T-helper 9 cell (primary cell): ENCODE measurements at places on chromosomes 4 and X.

GRCh38 chrX:102548231-102548630 lies 31.7 kb upstream of the TMSB15A start:
- no peak for DNase-seq

- DNase-seq, result no peak
Observed at GRCh38 chr4:10611673-10612072, 72.9 kb downstream of the CLNK start.

GRCh38 chr4:103002551-103002950 lies 17.0 kb downstream of the SLC9B1 start:
- no peak for DNase-seq

DNA sequence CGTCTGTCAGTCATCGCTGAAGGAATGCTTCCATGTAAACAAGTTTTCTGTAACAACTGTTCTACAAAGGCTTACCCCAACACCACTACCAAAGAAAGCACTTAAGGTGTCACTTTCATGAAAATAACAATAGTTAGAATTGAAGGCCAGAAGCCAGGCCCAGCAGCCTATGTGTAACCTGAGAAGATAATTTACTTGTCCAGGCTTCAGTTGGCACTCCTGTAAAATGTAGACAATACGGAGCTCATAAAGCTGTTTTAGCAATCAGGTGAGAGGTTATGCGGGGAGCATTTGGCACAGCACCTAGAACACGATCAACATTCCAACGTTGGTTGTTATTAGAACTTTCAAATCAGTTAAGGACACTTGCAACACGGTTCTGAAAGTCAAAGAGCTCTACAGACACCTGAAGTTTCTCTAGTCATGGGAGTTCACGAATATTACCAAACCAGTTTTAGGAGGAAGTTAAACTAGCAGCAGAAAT lies 15.7 kb downstream of the ADGRA3 start:
- no peak for DNase-seq

DNA sequence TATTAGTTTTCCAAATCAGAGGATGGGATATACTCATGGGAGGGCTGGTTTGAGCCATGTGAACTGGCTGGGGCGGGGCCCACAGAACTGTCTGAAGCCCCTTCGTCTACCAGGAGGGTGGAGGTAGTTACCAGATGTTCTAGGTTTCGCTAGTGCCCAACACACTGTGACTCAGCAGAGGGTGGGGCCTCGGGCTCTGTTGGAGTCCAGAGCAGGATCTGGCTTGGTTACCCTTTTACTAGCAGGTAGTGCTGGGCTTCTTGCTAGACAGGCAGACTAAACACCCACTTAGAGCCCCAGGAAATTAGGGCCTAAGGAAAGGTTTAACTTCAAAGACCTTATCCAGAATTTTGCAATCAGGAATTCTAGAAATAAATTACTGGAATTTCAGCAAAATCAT lies 56.2 kb upstream of the CHRDL1 start:
- no peak for DNase-seq

GRCh38 chrX:73563738-73564068 lies 706 bp downstream of the CHIC1 start:
- no peak for DNase-seq

DNA sequence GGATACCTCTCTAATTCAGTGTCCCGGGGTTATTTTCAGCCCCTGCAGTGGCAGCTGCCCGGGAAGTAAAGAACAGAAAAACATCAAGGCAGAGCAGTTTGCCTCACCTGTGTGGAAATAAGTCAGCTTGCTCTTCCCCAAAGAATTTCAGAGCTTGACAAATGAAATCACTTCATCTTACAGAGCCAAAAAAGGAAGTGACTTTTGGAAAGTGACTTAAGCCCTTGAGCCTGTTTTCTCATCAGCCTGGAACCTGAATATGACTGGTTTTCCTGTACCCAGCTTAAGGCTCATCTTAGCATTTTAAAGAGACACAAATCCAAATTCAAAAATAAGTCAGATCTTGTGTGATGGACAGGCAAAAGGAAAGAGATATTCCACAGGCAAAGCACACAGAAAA lies 211.6 kb downstream of the RCHY1 start:
- no peak for DNase-seq

- no peak for DNase-seq
Observed at GRCh38 chrX:88903989-88904718, 157.1 kb downstream of the CPXCR1 start.

- no peak for DNase-seq
Observed at GRCh38 chr4:89284020-89284424, 23.6 kb downstream of the GPRIN3 start.

- no peak for DNase-seq
Observed at GRCh38 chr4:169826634-169827187, 69.0 kb upstream of the HPF1 start.

DNA sequence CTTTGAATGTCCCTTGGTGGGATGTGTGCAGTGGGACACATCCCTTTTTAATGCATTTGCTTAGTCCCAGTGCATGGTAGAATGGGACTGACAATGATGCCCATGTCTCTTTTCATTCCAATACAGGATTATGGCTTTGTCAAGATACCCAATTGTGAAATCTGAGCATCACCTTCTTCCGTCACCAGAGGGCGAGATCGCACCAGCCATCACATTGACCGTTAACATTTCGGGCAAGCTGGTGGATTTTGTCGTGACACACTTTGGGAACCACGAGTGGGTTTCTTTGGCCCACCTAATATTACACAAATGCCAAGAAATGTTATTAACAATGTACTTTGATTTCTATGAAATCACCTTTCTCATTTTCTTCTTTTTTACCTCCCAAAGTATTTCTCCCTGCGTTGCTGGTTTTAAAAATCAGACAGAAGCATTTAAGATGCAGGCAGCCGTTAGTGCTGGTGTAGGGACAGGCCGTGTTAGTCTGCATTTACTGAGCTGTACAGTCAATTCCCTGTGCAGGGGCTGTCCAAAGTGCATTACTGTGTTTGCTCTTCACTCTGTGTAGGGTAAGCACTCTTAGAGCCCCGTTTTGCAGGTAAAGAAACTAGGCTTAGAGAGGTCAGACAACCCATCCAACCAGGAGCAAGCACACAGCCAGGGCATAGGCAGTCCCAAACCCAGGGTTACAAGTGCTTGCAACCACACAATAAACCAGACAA lies 46.5 kb downstream of the CWH43 start:
- no peak for DNase-seq

DNA sequence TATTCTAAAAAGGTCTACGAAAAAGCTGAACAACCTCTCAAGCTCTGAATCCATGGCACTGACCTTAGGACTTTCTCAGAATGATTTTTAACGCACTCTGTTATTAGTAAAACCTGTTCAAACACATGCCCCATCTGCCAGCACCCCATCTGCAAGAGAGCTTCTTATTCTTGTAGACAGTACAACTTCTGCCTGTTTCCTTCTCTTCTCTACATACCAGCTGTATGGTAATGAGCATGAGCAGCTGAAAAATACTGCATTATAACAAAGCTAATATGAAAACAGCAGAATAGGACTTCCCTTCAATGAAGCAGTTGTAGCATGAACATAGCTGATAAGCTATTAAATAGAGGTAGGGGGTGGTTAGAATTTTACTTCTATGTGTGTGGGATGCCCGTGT lies 167.9 kb downstream of the FBXW7 start:
- no peak for DNase-seq

DNA sequence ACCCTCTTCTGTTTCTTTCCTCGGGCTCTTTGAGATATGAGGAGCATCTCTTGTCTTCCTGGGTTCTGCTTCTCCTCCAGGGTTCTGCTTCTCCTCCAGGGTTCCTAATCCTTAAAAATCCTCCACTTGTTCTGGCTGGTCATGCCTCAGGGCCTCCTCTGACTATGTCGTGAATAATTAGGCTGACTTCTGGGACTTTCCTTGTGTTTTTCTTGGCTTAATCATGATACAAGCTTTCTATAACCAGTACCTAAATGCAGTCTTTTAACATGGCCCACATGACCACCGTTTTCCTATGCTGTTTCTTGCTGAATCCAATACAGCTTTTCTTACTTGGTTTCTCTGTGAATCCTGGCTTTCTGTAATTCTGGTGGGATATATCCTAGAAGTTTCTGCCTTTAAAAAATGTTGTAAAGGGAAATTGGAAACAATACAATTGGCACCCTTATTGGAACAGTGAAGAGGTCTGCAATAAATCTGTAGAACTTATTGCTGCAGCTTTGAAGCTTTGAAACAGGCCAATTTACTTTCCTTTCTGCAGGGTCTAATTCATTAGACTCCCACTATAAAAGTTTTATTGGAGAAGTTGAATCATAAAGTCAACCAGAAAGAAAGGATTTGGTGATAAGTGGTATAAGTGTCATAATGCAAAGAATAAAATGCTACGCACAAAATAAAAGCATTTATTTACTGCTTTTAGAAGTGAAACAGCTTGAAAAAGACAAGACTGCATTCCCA lies 213.1 kb downstream of the UGT8 start:
- DNase-seq, result no peak

DNA sequence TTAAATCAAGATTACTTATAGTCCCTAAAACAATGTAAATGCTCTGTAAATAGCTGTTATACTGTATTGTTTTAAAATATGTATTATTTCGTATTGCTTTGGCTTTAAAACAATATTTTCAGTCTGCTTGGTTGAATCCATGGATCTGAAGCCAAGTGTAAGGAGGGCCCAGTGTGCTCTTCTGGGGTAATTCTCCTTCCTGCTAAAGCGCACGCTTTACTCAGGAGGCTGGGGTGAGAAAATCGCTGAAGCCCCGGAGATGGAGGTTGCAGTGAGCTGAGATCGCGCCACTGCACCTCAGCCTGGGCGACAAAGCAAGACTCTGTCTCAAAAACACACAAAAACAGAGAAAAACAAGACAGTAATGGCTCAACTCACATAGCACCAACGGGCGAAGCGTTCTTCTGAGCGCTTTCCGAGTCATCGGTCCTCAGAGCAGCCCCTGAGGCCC lies 391 bp upstream of the IDUA start:
- no peak for DNase-seq

DNA sequence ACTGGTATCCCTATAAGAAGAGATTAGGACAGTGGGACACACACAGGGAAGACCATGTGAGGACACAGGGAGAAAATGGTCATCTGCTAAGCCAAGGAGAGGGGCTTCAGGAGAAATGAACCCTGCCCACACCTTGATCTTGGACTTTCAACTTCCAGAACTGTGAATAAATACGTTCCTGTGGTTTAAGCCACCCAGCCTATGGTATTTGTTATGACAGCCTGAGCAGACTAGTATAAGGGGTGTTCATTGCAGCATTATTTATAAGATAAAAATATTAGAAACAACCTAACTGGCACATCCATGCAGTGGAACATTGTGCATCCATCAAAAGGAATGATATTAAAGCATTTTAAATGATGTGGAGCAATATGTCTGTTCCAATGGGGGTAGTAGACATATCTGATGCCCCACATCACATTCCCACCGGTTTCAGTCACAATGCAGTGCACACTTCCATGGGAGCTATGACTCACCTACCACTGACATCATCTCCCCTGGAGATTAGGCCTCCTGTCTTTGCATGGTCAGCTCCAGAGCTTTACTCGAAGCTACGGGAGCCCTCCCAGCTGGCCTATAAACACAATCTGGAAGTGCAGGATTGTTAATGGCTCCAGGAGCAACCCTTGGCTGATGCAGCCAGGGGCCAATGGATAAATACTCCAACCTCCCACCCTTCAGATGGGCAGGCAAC lies 38.9 kb upstream of the MAMLD1 start:
- DNase-seq, result no peak

GRCh38 chrX:43333543-43333942 lies 322.6 kb upstream of the MAOA start:
- no peak for DNase-seq

DNA sequence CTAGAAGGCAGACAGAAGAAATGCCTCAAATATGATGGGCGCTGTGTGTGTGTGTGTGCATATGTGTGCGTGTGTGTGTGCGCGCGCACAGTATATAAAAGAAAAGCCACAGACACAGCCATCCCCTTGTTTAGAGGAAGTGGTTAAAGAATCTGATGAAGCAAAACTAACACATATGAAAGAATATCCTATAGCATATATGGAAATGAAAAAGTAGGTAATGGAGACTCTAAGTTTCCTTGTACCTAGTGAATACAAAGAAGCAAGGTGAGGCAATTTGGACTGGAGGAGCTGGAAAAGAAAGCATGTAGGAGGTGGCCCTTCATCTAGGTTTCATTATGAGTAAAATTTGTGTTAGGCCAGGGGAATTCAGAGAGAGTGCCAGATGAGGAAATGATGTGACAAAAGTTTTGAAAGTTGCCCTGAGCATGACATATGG lies 58.6 kb upstream of the MCF2 start:
- no peak for DNase-seq

GRCh38 chr4:56768763-56769162 lies 52.7 kb downstream of the SPINK2 start:
- DNase-seq, result no peak

GRCh38 chr4:155679343-155679742 lies 12.7 kb downstream of the GUCY1A1 start:
- no peak for DNase-seq

GRCh38 chrX:47223476-47224250 lies 5.2 kb downstream of the CDK16 start:
- DNase-seq, result no peak

DNA sequence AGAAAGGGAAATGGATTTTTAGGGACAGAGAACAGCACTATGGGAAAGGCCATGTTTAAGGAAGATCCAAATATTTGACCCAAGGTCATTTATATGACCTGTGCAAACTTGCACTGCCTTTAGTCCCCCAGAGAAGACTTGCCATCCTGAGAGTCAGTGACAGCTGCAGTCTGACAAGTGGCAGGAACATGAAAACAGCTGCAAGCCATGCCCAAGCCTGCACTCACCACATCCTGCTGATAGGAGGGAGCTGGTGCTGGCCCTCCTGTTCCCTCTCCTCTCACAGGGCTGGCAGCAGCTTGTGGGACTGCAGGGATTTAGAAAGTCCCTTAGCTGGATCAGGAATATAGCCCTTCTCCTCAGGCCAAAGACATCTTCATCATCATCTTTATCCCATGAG lies 187.7 kb downstream of the RAP1GDS1 start:
- no peak for DNase-seq

DNA sequence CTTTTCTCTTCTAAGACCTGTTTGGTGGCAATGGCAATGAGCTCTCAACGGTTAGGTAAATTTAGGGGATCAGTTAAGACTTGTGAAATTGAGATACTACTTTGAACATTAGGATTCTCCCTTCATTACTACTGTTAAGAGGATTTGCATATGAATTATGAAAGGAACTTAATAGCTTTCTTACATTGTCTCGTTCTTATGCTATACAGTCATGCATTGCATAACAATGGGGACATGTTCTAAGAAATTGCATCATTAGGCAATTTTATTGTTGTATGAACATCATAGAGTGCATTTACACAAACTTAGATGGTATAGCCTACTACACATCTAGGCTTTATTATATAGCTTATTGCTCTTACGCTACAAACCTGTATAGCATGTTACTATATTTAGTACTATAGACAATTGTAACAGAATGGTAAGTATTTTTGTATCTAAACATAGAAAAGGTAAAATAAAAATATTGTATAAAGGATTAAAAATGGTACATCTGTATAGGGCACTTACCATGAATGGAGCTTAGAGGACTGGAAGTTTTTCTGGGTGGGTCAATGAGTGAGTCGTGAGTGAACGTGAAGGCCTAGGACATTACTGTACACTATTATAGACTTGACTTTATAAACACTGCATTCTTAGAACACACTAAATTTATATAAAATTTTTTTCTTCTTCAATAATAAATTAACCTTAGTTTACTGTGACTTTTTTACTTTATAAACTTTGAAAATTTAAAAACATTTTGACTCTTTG lies 62.5 kb downstream of the PAQR3 start:
- DNase-seq, result no peak

- DNase-seq, result peak; percentile 45
Observed at GRCh38 chr4:119627267-119628255, 1.0 kb downstream of the PDE5A start.

GRCh38 chr4:74230902-74231499 lies 73.1 kb downstream of the MTHFD2L start:
- no peak for DNase-seq

GRCh38 chrX:16828124-16828908 lies 41.8 kb downstream of the RBBP7 start:
- DNase-seq, result no peak
